Inflammatory macrophage treated with lipopolysaccharide for 1 hour (primary cell): ENCODE measurements at places on chromosomes 2 and 18.

GRCh38 chr18:68500556-68500955 is 214.4 kb downstream of the TMX3 start:
- no peak for DNase-seq

GRCh38 chr2:9264301-9264700 is 57.7 kb downstream of the ASAP2 start:
- no peak for DNase-seq

DNA sequence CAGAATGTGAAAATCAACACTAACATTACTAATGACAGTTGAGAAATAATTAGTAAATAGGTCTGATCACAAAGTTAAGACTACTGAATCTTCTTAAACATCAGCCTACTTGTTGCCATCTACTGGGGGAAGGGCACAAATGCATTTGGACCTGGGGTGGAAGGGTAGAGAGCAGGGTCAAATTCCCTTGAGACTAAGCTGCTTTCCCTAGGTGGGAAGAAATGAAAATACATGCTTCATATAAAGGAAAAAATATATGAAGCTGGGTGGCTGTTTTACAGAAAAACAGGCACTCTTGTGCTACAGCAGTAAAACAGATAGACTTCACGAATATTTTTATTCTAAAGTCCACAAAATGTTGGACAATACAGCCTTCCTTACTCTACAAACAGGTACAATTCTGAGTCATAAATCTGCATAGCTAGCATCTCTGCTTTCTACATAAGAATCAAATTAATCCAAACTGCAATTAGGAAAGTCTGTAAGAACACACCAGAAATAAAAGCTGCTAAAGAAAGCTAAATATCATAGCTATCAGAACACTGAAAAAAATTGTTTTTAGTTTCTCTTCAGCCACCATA is 10.9 kb downstream of the TRIP12 start:
- no peak for DNase-seq

- DNase-seq: no peak
These were observed 31.5 kb upstream of the LGALSL start for GRCh38 chr2:64422466-64422865.
